Smooth muscle cell of the umbilical artery (primary cell): ENCODE measurements at places on chromosomes 7 and 10. TPM values are rescaled to one million over a fixed set of nuclear protein-coding genes. Genes with fewer than 3 reads are reported as not detected.

The PCLO gene
- 0.59 and 3.0 TPM in 2 replicates for total RNA-seq

The RAB19 gene
- total RNA-seq, result not detected in 2 replicates

The AMPH gene
- total RNA-seq, result 1.4 and 2.4 TPM in 2 replicates

The ZNF138 gene
- 4.8 and 6.1 TPM in 2 replicates for total RNA-seq

The SH2B2 gene
- total RNA-seq, result 3.3 and 4.7 TPM in 2 replicates

The PAX4 gene
- not detected in 2 replicates for total RNA-seq

The ATOH7 gene
- total RNA-seq, result not detected in 2 replicates

The MGAM2 gene
- not detected in 2 replicates for total RNA-seq

The TSPAN12 gene
- 0.30 and 0.78 TPM in 2 replicates for total RNA-seq

The AFAP1L2 gene
- 0.05 and 0.30 TPM in 2 replicates for total RNA-seq

The EPDR1 gene
- total RNA-seq, result 21.7 and 32.8 TPM in 2 replicates

The PPP1R3C gene
- total RNA-seq, result 84.9 and 362 TPM in 2 replicates

The HOXA6 gene
- total RNA-seq, result 3.6 and 5.8 TPM in 2 replicates

The FGL2 gene
- total RNA-seq, result 0.09 and 0.30 TPM in 2 replicates

The FFAR4 gene
- total RNA-seq, result not detected in 2 replicates

The UFSP1 gene
- total RNA-seq, result 6.4 and 8.6 TPM in 2 replicates

The SNCG gene
- total RNA-seq, result 1.8 and 3.3 TPM in 2 replicates

The NCOA4 gene
- 149 and 237 TPM in 2 replicates for total RNA-seq

The CREM gene
- 25.4 and 29.7 TPM in 2 replicates for total RNA-seq

The MMD2 gene
- not detected in 2 replicates for total RNA-seq
